Neural cell (in vitro differentiated cells): ENCODE measurements at places on chromosomes 7 and 10. TPM values are rescaled to one million over a fixed set of nuclear protein-coding genes. Genes with fewer than 3 reads are reported as not detected.

Gene MKX
- polyA plus RNA-seq: not detected in 2 replicates

Gene MACC1
- polyA plus RNA-seq: 0.20 and 0.22 TPM in 2 replicates

Gene AGR2
- polyA plus RNA-seq: not detected in 2 replicates

Gene GTPBP10
- polyA plus RNA-seq: 22.8 and 23.5 TPM in 2 replicates

Gene COL26A1
- polyA plus RNA-seq: 36.6 and 39.0 TPM in 2 replicates

Gene HMX3
- not detected in 2 replicates for polyA plus RNA-seq

Gene WDR86
- 45.6 and 46.2 TPM in 2 replicates for polyA plus RNA-seq

Gene EPHA1
- not detected in 2 replicates for polyA plus RNA-seq

Gene RNF133
- not detected in 2 replicates for polyA plus RNA-seq

Gene PLA2G12B
- polyA plus RNA-seq: not detected in 2 replicates
